Fibroblast of mammary gland (primary cell): ENCODE measurements at places on chromosomes 12 and 14.

- DNase-seq, result peak; percentile 26
These were observed 69.1 kb upstream of the SSTR1 start for GRCh38 chr14:38138473-38139138.

DNA sequence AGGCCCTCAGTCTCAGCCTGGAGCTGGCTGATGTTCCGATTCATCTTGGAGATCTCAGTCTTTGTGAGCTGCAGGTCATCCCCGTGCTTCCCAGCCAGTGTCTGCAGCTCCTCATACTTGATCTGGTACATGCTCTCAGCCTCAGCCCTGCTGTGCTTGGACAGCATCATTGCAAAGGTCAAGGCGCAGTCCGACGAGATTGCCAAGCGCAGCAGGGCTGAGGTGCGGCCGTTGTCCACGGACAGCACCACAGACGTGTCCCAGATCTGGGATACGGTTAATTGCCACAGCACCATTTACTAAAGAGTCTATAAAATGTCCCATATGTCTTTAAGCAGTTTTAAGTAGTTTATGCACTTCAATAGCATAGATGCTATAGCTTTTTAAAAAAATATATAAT lies 965.7 kb downstream of the FSCB start:
- no peak for DNase-seq

- no peak for DNase-seq
These were observed 17.7 kb downstream of the HEBP1 start for GRCh38 chr12:12982331-12982730.

- peak; percentile 78 for DNase-seq
These were observed 4.9 kb upstream of the SOX5 start for GRCh38 chr12:23954332-23954731.

DNA sequence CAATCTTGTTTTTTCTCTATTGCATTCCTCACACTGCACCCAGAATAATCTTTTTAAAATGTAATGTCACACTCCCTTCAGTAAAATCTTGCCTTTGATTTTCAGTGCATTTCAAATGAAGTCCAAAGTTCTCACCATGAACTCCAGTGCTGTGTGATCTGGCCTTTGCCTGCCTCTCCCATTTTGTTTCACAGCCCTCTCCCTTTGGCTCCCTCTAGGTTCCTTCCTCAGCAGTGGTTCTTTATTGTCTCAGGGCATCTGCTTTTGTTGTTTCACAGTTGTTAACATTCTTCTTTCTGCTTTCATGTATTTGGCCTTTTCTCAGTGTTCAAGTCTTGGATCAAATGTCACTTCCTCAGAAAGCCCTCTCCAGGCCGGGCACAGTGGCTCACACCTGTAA lies 84.5 kb upstream of the AMN1 start:
- DNase-seq, result no peak

- no peak for DNase-seq
These were observed at the start of gene GZMH for GRCh38 chr14:24609655-24610344. GZMH (minus strand) TSS chr14:24609685; CDS start chr14:24609613, 72 bp downstream.

DNA sequence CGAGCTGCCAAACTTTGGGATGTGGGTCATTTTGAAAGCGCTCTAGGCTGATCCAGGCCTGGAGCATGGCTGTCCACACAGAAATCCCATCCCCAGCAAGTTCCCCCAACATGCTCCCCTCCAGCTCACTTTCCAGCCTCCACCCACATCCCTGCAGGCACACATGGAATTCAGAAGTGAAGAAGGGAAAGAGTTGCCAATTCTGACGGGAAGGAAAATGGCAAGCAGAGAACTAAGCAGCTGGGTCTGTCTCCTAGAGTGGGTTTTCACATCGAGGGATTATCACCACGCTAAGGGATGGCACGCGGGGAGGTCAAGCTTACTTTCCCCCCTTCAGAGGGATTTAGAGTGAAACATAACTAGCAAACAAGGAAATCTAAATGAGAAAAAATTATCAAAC lies 142.3 kb downstream of the RIMBP2 start:
- DNase-seq, result no peak

GRCh38 chr14:50821510-50822464 lies 9.2 kb downstream of the NIN start:
- no peak for DNase-seq

- peak; percentile 75 for DNase-seq
These were observed 157.5 kb downstream of the PLCZ1 start for GRCh38 chr12:18580291-18580690.

DNA sequence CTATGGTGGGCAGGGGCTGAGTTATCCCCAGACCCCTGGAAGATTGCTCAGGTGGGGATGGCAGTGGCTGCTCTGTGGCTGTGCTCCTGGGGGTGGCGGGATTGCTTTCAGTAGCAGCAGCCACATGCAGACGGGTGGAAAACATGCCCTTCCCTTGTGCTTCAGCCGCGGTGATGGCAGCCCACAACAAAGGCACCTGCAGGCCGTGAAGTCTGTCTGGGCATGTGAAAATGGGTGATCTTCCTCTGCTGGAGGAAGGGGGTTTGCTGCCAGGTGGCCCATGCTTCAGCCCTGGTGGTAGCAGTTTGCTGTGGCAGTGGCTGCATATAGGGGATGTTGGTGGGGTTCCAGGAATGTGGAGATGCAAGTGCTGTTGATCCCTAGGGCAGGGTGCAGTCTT lies 326.2 kb upstream of the RGS6 start:
- DNase-seq, result no peak

DNA sequence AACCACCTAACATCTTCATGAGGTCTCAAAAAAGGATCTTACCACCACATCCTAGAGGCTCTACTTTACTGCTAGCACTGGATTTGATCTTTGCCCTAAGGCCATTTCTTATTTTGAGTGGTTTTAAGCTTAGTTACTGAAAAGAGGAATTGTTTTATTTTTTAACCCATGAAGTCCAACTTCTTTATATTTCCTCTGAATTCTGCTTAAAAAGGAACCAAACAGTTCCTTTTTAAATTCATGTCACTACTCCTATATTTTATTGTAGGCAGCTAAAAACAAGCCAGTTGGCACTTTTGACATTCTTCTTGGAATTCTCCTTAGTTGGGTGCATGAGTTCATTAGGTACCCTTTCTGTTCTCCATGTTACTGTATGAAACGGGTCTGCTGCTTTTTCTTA lies 76.4 kb downstream of the FGD4 start:
- DNase-seq, result no peak

GRCh38 chr12:94707892-94708291 lies 57.5 kb upstream of the TMCC3 start:
- DNase-seq, result peak; percentile 51

- DNase-seq, result peak; percentile 15
These were observed 36.1 kb downstream of the ERP29 start for GRCh38 chr12:112049351-112049750.

GRCh38 chr12:88726806-88727720 lies 146.8 kb upstream of the KITLG start:
- DNase-seq, result peak; percentile 57

DNA sequence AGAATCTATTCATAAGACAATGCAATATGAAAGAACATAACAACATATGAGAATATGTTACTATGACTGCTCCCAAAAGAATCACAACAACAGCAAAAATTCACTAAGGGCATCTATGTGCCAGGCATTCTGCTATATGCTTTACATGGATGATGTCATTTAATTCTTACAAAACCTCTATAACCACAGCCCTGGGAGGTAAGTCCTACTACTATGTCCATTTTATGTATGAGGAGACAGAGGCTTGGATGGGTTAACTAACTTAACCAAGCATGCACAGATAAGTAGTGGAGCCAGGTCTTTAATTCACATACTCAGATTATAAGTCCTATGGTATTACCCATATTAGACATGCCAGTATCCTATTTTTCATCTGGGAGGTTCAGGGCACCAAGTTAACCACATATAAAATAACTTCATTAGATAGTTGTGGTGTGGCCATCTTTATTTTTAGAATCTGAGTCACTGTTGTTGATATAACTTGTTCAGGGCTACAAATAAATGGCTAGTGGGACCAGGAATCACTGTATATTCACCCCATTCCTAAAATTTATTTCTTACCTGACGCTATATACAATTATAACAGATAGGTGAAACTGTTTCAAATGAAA lies 33.2 kb upstream of the RAD51AP1 start:
- peak; percentile 49 for DNase-seq

- no peak for DNase-seq
These were observed 126.9 kb downstream of the GPHN start for GRCh38 chr14:66634876-66635275.

DNA sequence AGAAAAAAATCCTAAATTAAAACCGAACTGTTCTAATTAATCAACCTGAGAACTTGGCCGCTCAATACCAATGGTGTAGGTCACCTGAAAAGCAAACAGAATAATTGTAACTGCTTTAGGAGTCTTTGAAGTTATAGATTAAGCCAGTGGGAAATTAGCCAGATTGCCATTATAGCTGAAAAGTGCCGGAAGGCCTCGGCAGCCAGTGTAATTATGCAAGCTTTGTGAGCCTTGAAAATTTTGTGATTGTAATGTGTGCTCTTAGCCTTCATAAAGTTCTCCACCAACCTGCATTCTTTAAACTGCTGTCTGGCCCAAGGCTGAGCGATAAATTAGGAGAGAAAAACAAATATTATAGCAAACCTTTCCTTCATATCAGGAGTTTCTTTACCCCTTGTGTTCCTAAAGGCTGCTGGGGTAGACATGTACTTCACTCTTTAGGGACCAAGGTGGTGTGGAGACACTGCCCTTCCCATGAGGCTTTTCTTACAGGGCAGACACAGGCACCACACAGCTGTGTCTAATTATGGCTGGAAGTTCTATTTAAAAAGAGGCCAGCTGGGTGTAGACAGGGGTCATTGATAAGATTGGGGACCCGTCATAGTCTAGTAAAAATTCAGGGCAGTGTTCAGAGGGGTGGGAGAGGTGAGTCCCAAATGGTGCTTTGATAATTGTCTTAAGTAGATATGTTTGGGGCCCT lies 991.2 kb downstream of the FLRT2 start:
- DNase-seq, result no peak

GRCh38 chr14:47567273-47567672 lies 108.1 kb downstream of the MDGA2 start:
- DNase-seq, result no peak

DNA sequence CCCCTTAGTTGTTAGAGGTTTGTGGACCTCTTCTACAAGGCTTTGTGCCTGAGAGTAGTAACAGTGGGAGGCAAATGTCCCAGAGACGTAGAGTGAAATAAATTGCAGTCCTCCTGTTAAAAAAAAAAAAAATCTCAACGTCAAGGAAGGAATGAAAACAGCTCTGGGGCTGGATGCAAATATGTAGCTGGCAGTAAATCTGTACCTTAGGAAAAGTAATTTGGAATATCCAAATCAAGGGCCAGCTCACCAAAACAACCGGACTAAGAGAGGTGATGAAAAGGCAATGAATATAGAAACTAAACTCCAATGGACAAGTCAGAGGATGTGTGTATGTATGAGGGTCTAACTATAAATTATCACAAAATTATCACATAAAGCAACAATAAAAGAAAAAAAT lies 27.0 kb downstream of the SINHCAF start:
- no peak for DNase-seq

- DNase-seq, result no peak
These were observed 96.4 kb downstream of the SLC38A6 start for GRCh38 chr14:61077437-61077836.

GRCh38 chr12:101414533-101415119 lies 7.1 kb upstream of the ARL1 start:
- peak; percentile 76 for DNase-seq

GRCh38 chr12:85956081-85956480 lies 82.0 kb downstream of the NTS start:
- DNase-seq, result no peak

DNA sequence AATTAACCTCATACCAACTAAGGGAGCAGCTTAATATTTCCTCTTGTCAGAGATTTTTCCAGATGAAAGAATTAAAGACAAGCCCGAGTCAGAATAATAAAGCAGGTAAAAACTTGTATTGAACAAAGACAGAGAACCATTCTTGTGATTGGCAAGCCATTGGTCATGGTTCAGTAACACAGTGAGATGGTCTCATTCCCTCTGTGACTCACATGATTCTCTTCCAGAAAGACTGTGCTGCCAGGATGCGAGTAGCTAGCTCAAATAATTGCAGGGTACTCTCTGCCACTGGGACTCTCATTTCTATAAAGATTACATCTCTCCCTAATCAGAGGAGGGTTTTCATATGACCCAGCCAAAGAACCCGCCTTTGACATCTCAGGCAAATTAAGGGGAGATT lies 179.4 kb downstream of the PHLDA1 start:
- peak; percentile 69 for DNase-seq

DNA sequence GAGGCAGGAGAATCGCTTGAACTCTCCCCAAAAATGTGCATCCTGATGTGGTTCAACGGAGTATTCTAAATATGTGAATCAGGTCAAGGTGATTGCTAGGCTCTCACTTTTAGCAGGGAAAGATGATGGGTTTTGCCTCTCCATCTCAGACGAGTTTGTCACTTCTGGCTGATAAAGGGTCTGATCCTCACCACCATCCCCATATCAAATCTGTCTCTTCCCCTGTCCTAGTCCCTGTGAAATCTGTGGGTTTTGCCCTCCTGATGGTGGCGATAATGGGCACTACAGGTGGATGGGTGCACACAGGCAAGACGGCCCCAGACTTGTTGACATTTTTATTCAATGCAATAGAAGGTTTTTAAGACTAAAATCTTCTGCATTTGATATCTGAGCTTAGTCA lies 384.6 kb downstream of the GLT1D1 start:
- no peak for DNase-seq

DNA sequence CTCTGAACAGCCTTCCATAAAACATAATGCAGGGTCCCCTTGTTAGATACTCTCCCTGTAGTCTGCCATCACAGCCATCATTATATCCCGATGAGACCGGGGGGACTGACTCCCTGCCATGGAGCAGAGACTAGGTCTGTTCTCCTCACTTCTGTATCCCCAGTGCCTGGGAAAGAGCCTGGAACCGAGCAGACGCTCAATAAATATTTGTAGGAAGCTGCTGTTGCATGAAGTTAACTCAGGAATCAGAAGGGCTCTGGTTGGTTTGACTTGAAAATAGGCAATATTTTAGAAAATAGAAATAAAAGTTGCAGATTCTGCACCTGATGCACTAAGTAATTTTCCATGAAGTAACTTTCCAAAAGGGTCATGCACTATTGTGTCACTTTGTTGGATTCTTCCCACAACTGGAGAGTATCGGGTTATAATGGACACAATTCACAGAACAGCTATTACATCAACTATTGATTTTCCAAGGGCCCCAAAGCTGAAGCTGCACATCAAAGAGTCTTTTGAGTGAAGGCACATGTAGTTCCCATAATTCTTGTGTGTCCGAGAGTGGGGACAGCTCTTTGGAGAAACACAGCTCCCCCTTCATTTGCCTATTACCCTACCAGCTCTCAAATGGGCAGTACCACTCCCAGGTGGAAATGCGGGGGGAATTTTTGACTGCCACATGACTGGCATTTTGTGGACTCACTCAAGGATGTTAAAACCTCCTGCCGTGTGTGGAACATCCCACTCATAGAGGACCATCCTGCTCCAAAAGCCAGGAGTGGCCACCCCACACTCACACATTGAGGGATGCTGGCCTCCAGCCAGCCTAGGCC lies 18.8 kb downstream of the CLMN start:
- no peak for DNase-seq

GRCh38 chr12:7497661-7498060 lies 5.9 kb downstream of the CD163 start:
- DNase-seq, result peak; percentile 56

GRCh38 chr12:40248034-40248433 lies 23.2 kb downstream of the LRRK2 start:
- DNase-seq, result no peak

GRCh38 chr12:13911756-13912554 lies 69.4 kb downstream of the GRIN2B start:
- DNase-seq, result no peak

- no peak for DNase-seq
These were observed 268.5 kb upstream of the PPFIA2 start for GRCh38 chr12:82027612-82028011.
